Calu3 (cell line): ENCODE measurements at places on chromosomes 12 and 14.
A peak's percentile ranks its signal among the peaks of the same experiment; 100 is the strongest.

- no peak for DNase-seq
Measured at GRCh38 chr12:79858518-79858917, 76.4 kb downstream of the PPP1R12A start.

DNA sequence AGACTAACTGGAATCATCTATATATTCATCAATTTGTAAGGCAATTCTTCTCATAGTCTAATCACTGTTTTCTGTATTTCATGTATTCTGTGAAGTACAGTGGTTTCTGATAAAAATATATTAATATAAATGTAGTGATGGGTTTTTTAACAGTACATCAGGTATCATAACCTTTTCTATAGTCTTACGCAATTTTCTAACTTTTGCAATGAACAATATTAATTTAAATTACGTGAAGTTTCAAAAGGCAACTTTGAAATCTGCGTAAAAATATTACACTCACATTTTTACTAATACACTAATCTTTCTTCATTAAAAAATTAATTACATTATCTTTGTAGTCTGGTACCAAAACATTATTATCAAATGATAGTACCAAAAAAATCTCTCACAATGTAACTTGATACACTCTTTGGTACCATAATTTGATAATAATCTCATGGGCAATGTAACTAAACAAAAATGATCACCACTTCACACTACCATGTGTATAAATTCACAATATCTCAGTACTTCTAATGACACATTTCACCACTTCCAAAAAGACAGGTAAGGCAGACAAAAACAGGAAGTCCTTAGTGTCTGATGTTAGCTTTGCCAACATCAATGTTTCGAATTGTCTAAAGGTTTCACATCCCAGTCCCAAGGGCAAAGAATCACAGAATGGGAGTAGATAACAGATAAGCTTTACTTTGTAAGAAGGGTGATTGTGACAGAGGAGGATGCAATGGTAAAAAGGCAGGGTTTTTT, 8.7 kb downstream of the DNAI7 start:
- no peak for DNase-seq

DNA sequence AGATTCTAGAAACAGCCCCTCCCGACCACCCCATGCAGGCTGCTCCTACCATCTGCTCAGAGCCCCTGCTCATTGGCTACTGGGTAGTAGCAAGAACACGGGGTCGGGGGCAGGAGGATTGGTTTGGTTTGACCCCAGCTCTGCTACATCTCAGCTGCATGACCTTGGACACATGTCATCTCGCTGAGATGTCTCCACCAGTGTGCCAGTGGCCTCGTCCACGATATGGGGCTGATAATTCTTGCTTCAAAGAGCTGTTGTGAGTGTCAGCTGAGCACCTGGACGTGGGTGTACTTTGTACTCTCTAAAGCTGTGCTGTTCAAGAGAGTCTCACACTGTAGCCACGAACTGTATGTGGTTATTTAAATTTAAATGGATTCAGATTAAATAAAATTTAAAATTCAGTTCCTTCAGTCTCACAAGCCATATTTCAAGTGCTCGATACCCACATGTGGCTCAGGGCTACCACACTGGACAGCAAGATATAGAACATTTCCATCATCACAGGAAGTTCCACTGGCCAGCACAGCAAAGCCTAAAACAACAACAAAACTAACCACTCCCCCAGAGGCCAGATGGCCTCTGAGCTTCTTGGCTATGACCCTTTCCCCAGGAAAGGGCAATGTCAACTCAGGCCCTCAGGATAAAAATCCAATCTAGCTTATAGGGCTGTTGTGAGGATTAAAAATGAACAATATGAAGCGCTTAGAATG, 18.6 kb downstream of the LTBP2 start:
- no peak for DNase-seq

GRCh38 chr12:7981446-7981845, 45.5 kb upstream of the SLC2A3 start:
- DNase-seq: no peak

- DNase-seq: no peak
Measured at GRCh38 chr14:36660736-36661505, 739 bp upstream of the PAX9 start.

DNA sequence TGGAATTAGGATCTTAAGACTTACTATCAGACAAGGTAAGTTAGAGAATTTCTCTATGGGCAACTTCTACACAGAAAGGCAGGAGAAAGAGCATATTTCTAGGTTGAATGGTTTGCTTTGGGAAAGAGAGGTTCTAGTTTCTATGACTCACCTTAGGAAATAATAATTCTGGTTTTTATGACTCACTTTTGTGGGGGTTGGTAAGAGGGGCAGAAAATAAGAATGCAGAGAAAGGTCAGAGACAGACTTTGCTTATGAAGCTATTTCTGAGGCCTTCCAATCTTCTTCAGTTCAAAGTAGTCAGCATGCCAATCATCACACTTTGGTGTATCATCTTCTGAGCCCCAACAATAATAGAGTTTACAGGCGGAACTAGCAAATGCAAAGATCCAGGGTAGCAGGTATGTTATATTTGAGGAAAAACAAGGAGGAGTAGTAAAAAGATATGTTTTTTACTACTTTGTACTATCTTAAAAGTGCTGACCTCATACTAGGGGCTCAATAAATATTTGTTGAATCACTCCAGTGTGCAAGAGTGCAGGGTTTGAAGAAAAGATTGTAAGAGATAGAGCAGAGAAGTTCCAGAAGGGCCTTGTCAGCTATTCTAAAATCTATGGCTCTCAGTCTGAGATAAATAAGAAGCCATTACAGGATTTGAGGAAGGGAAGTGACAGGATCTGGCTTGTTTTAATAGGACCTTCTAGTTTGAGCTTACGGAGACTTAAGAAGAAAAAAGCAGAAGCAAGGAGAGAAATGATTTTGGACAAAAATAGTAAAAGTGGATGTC, 56.7 kb upstream of the LRFN5 start:
- DNase-seq: no peak

GRCh38 chr14:99971087-99971940, 93.9 kb upstream of the EVL start:
- peak; percentile 82 for DNase-seq

GRCh38 chr14:75640876-75641275, 19.8 kb downstream of the ERG28 start:
- no peak for DNase-seq

DNA sequence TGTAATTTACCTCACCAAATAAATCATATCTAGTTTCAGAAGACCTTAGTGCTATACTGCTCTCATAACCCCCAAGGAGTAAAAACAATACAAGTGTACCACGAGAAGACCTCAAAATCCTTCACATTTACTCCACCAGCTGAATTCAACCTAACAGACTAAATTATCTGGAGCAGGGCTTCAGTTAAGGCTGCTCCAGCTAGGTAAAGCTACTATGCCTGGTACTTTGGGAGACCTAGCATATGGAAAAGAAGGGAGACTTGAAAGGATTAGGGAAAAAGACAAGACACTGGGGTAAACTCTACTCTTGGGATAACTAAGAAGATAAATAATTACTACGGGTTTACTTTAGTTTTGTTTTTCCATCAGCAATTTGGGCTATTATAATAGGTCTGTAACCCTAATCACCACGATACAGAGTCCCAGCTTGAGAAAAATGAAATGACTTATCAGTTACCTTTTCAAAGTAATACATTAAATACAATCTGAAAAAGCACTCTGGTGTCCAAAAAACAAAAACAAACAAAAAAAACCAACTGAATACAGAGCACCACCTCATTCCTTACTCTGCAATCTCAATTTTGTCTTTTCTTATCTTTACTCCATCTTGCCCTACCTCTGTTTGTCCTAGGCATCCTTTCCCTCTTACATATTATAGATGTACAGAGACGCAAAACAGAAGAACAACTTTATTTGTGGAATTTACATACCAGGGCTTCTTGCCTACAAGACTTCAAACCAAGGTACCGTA, 2.1 kb downstream of the EML5 start:
- DNase-seq: no peak

DNA sequence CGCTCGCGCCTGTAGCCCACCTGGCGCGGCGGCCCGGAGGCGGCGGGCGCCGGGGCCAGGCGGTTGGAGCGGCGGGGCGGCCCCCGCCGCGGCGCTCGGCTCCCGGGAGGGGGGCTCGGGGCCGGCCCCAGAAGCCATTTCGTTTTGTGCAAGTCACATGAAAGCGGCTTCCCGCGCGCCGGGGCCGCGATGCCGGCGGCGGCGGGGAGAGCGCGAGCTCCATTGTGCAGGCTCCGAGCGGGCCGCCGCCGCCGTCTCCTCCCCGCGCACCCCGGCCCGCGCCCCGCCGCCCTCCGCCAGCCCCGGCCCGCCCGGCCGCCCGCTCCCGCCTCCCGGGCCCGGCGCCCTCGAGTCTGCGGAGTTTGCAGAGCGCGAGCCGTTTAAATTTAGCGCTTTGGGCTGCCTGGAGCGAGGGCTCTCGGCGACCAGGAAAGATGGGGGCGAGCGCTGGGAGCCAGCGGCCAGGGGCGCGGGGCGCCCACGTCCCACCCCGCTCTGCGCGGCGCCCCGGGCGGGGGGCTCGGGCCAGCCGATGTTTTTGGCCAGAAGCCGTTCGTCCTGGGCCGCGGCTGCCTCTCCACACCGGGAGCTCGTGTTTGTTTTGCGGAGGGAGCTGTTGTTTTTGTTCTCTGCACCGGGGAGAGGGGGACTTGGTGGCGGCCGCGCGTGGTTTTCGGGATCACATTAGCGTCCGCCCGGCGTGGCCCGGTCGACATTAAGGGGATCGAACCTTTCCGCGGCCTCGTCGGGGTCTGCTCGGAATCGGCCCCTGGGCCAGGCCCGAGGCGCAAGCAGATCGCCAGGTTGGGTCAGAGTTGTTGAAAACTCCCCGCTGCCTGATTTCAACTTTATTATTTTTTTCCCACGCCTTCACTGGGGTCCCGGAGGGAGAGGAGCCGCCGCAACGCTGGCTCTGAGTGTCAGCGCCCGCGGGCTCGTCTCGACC, 982 bp downstream of the BCL7A start:
- peak; percentile 50 for DNase-seq

DNA sequence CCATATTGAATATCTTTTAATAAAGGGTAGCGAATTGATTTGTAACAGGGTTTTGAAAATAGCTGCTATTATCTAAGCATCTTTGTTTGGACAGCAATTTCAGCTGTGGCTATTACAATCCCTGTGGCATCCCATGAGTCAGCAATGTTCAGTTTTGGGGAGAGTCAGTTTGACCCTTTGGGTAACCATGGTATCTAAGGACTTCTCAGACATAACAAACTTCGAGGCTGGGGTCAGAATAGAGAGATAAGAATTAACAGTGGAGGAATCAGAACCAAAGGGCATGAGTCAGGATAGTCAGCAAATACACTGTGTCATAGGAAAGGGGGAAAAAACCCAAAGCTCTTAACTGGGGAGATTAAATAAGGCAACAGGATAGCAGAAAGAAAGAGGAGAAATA, 11.7 kb upstream of the PTHLH start:
- DNase-seq: no peak

- no peak for DNase-seq
Measured at GRCh38 chr12:39605996-39606395, 13.6 kb downstream of the ABCD2 start.

- no peak for DNase-seq
Measured at GRCh38 chr14:99572173-99572999, 31.6 kb downstream of the CCDC85C start.

DNA sequence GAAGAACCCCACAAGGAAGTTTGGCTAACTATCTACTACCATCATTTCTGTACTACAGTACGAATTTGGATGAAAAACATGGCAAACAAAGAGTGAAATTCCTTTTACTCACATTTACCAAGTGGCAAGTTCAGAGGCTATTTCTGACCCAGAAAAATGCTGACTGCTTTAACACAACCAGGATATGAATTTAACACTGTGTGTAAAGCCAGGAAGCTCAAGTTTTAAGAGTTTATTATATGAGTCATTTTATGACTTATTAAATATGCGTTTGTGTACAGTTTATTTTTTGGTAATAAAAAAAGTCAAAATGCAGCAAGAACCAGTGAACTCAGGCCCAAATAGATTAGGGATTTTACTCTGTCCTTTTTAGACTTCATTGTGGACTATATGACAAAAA, 58.4 kb upstream of the STAC3 start:
- no peak for DNase-seq

GRCh38 chr12:108560321-108560721, 652 bp downstream of the SART3 start:
- no peak for DNase-seq

DNA sequence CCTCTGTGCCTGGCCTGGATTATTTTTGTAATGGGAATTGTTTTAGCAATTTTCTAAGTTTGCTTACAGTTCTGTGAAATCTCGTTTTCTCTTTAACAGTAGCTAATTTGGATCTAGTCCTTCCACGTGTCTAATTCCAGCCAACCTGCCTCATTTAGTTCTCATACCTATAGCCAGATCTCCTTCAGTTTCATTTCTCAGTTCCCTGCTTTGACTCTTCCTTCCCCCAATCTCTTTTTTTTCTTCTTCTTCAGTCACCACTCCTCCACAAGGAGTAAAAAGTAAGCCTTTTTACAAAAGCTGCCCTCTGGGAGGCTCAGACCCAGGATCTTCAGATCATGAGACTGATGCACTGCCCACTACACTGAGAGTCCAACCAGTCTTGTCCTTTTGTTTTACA, 1.4 kb downstream of the THTPA start:
- no peak for DNase-seq

DNA sequence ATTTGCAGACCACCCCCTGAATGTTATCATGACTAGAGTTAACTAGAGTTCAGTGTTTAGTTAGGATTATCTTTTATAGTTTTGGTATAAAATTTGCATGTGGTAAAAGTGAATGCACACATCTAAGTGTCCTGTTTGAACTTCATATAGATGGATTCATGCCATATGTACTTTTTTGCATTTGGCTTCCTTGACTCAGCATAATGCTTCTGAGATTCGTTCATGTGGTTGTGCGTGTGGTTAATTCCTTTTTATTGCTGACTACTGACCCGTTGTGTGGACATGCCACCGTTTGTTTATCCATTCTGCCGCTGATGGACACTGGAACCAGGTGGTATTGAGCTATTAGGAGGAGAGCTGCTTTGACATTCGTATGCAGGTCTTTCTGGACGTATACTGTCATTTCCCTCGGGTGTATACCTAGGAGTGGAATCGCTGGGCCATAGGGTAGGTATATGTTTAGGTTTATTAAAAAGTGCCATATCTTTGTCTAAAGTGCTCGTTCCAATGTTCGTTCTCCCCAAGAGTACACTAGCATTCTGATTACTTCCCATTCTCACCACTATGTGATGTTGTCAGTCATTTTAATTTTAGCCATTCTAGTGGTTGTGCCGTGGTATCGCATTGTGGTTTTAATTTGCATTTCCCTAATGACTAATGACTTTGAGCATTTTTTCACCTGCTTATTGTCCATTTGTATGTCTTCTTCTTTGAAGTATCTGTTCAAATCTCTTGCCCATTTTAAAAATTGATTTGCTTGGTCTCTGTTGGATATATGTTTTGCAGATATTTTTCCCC, 37.7 kb downstream of the RIN3 start:
- no peak for DNase-seq

DNA sequence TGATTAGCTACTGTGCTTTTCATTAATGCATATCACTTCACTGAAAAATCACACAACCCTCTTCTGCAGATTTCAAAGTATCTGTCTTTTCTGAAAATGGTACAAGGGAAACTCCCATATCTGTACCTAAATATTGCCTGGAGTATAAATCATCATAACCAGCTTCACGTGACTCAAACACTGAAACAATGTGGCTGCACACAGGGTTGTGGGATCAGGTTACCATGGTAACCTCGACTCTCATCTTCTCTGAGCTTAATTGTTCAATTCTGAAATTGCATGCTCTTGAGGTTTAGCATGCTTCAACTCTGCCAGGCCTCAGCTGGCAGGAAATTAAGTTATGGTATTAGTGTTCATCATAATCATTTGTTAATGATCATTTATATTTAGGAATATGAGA, 77.5 kb upstream of the CPSF6 start:
- DNase-seq: no peak

- DNase-seq: no peak
Measured at GRCh38 chr12:130746546-130746945, 30.4 kb upstream of the RIMBP2 start.

- no peak for DNase-seq
Measured at GRCh38 chr12:121769831-121770301, 23.6 kb downstream of the RHOF start.
